Daoy (cell line): ENCODE measurements at places on chromosomes 4 and X.

DNA sequence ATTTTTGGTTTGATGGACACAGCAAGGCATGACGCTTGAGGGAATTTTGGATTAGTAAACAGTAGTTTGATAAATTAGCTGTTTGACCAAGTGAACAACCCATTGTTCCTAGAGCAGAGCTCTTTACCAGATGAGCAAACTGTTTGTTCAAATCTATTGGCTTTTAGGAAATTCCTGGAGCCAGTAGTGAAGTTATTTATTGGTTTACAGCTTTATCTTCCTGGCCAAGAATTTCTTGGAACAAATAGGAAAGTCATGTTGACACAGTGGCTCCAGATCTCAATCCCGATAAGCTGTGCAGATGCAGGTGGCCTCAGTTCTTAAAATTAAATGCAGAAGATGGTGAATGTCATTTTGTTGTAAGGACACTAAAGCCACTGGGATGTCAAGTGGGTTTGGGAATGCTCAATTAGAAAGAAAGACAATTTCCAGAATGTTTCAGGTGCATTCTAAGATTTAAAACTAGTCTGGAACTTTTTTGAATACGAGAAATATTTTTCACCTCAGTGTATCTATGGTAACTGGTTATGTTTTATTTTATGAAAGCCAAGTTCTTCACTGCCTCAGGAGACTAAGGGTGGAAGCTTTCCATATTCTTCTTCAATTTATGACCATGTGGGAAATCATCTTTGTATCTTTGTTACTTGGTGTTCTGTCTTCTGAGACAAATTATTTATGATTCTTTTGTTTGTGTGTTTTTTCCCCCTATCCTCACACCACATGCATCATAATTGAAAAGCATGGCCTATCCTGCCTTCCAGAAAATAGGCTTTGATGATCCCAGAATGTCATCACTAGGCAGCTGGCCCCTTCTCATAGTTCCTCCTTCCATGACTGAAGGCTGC, 554.5 kb downstream of the STIM2 start:
- DNase-seq, result no peak

GRCh38 chr4:156634612-156635011, 337.0 kb downstream of the PDGFC start:
- no peak for DNase-seq

DNA sequence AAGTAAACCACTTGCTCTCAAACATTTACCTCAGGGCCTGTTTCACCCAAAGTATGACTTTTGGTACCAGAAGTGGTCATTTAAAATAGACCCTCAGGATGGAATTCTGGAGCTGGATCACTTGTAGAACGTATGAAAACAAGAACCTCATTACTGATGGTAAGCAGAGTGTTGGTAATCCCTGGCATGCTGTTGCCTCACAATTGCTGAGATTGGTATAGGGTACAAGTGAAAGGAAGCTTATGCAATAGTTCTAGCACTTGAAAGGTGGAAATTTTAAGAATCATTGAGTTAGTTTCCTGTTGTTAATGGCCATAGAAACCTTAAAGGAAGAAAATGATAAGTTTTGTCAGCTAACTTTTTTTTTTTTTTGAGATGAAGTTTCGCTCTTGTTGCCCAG, 22.3 kb upstream of the THOC2 start:
- no peak for DNase-seq

GRCh38 chr4:106287353-106287969, 28.5 kb downstream of the TBCK start:
- DNase-seq, result peak; percentile 62

- DNase-seq, result peak; percentile 25
Measured at GRCh38 chr4:120156120-120156718, 89.6 kb upstream of the MAD2L1 start.
